ENCODE measurements at places on chromosomes 16 and 17.

- DNase-seq, result no peak
These were observed 7.6 kb upstream of the SLC47A2 start for GRCh38 chr17:19723964-19724363.

GRCh38 chr16:2990891-2991290 is 10.6 kb upstream of the PKMYT1 start:
- no peak for DNase-seq

DNA sequence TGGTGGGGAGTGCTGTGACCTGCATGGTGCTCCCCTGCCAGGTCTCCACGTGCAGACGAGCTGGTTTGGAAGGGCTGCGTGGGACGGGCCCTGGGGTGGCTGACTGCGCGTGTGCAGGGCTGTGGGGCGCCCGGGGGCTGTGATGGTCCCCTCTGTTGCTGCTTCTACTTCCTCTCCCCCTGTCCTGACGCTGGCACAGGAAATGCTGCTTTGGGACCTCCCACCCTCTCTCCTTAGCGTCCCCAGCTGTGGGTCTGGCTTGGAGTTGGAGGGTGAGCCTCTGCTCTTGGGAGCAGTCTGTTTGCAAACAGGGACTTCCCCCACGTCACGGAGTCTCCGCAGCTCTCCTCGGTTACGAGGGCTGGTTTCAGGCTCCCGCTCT is 35.2 kb downstream of the TSC2 start:
- no peak for DNase-seq

GRCh38 chr17:36124879-36125824 is 21.5 kb downstream of the CCL4 start:
- no peak for DNase-seq

DNA sequence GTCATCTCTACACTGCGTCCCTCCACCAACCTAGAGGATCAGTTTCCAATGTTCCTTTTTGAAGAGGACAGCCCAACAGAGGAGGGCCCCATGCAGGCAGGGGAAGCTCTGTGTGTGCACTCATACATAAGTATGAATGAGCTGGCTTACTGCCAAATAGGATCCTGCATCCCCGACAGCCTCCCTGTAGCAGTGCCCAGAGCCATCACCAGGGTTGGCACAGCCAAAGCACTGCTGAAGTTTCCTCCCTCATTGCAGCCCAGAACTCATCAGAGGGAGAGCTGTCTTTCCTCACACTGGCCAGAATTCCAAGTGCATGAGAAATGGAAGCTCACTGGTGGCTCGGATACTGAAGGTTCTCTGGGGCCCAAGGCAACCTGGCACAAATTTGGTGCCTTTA is 114.4 kb downstream of the ASIC2 start:
- no peak for DNase-seq

- peak; percentile 13 for DNase-seq
These were observed 114.8 kb upstream of the NOL11 start for GRCh38 chr17:67602974-67603373.

DNA sequence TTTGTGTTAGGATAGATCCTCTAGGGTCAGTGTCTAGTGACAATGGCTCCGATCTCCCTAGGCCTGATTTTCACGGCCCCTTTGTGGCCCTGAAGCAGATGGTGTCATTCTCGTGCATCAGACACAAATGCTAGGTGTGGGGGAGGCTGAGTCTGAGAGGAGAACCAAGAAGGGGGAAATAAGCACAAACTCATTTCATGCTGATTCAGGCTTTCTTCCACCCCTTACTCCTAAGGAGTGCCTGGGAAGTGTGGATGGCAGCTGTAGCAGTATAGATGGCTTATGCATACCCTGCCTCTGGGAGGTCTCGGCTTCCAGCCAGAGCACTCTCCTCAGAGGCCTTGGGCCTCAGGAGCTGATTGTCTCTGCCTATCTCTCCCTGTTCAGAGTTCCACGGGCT is 1.8 kb upstream of the WNK4 start:
- DNase-seq, result no peak

DNA sequence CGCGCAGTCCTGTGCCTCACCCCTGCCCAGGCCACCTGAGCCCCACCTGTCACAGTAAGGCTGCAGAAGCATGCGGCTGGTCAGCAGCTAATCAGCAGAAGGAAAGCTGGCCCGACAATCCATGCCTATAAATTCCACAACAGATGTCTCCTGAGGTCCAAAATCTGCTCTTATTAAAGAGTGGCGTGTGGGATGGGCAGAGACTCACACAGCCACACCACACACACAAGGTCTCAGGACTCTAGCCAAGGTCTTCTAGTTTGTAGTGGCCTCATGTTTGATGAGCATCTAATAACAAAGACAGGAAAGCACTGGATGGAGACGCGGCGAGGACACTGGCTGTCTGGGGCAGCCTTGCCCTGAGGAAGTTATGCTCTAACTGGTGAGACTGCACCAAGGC is 55.9 kb downstream of the ANKRD11 start:
- no peak for DNase-seq

DNA sequence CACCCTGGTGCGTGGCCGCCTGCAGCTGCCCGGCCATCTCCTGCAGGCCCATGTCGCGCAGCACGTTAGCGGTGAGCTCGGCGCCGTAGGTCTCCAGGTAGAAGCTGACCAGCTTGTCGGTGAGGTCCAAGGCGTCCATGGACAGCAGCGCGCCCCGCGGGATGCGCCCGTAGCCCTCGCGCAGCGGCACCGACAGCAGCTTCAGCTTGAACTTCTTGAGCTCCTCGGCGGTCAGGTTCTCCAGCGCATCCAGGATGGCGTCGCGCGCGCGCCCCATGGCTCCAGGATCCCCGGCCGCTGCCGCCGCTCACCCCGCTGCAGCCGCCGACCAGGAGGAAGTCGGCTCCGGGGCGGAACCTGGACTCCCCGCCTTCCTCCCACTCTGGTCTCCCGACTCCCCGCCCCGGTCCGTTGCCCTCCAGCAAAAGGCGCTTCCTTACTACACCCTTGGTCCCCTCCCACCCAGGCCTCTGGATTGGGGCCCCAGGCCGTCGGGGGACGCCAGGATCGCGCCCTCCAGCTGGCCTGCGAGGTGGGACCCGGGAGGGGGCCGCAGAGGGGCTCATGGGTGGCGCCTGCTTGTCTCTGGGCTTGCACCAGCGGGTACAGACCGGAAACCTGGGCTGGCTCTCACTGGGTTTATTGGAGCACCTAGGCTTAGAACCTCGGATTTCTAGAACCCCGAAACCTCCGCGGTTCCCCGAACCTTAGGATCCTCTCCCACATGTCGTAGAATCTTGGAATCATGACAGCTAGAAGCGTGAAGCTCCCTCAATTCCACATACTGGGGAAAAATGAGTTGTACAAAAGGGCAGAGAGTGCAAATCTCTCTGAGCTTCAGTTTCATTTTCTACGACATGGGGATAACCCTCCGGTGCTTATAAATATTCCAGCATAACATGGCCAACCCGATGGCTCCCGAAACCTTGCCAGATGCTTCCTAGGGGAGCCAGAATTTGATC is at the start of gene PYCARD:
PYCARD (minus strand) TSS at position 347 of the 962 bp plus-strand sequence; CDS start at position 277, 70 bp downstream.
- DNase-seq, result no peak

- DNase-seq, result peak; percentile 42
These were observed 852 bp upstream of the HELZ start for GRCh38 chr17:67245694-67246402.

GRCh38 chr16:8660841-8661301 is 13.5 kb upstream of the ABAT start:
- no peak for DNase-seq

DNA sequence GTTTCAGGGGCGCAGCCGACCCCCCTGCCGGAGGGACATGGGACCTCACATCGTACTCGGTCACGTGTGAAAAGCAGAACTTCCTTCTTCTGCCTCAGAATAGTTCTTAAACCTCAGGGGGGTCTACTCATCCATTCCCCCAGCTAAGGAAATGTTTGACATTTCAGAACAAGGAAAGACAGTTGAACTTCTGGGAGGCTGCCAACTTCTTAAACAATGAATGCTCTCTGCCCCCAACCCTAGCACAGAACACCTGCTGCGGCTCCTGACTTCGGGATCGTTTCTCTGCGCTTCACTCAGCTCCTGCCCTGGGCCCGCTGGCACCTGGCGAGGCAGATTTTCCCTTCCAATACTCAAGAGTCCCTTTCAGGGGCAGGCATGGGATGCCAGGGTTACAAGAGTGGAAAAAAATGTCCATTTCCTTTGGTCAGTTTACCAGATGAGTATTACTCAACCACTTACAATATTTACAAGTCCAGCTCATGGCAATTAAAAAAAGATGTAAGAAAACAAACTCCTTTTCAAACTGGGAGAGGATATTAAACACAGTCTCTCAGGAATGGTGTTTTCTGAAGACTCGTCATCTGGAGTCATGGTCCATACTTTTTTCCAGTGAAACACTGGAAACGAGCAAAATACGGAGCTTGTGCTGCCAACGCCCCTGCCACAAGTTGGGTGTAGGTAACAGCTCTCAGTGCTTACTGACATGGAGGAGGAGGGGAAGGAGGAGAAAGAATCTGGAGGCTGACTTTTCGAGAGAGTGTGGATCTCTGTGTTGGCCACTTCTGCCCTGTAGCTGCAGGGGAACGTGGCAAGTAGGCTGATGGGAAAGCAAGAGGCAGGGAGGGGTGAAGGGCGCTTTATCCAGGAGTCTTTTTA is 235.7 kb downstream of the NTN1 start:
- no peak for DNase-seq

- no peak for DNase-seq
These were observed 22.9 kb downstream of the DHRS7C start for GRCh38 chr17:9768381-9768934.

- no peak for DNase-seq
These were observed 306.1 kb upstream of the KIF2B start for GRCh38 chr17:53516636-53517035.

GRCh38 chr17:47806026-47806912 is 15.3 kb downstream of the OSBPL7 start:
- no peak for DNase-seq

DNA sequence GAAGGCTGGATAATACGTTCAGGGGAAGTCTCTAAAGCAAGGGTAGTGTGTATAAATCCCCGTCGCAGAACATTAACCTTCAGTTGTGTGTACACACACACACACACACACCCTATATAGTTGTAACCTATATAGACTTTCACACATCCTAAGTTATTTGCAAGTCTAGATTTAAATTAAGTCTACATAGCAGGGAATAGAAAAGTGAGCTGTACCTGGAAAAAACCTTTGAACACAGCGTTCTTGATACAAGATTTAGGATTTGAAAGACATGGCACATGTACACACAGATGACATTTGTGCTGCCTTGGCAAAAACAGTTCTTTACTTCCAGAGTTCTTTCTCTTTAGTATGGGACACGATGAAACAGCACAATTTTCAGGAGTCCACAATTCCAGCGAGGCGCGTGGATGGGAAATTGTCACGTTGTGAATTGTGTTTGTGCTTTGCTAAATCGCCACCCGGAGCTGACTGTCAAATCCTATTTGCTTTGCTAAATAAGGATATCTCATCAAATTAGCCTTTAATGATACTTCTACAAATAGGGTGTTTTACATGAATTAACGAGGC is 233.9 kb downstream of the MRTFB start:
- no peak for DNase-seq

DNA sequence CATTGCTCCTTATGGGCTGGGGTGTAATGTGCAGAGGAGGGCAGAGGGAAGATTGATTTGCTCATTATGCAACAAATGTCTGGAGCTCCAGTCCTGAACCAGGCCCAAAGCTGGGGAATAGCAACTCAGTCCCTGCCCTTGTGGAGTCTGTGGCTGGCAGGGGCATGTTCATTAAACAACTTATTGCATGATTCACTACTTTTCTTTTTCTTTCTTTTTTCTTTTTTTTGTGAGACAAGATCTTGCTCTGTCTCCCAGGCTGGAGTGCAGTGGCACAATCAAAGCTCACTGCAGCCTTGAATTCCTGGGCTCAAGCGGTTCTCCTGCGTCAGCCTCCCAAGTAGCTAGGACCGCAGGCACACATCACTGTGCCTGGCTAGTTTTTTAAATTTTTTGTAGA is 23.1 kb downstream of the MSI2 start:
- DNase-seq, result no peak

- DNase-seq, result no peak
These were observed 24.7 kb upstream of the TBX4 start for GRCh38 chr17:61427567-61427966.

- DNase-seq, result no peak
These were observed 18.9 kb upstream of the MYH10 start for GRCh38 chr17:8649157-8650118.

DNA sequence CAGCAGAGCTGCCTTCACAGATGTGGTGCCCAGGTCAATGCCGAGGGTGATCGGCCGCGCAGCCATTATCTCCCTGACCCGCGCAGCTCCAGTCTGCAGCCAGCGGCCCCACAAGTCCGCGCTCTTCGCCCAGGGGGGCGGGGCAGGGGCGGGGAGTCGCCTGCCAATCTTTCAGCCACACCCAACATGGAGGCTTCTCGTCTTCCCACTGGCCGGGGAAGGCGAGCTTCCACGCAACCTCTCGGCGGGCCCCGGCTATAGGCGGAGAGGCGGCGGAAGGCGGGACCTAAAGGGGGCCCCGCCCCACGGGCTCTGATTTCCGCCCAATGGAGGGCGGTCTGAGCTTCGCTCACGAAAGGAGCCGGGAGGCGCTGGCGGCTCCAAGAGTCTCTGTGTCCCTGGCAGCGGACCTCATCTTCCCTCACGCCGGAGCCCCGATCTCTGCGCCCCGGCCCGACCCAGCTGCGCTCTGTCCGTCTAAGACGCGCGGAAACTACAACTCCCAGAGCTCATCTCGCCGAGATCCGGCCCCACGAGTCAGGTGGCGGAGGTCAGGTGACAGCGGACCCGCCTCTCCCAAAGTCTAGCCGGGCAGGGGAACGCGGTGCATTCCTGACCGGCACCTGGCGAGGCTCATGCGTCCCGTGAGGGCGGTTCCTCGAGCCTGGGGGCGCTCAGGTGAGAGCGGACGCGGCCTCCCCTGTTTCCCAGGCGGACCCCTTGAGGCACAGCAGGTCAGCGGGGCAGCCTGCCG is at the start of the genes CTNS and SHPK:
CTNS (plus strand) TSS at position 607 of the 754 bp plus-strand sequence. CDS start 3,447 bp downstream, outside the sequence.
SHPK (minus strand) TSS at position 97 of the 754 bp plus-strand sequence; CDS start at position 66, 31 bp downstream.
- peak; percentile 91 for DNase-seq

- DNase-seq, result no peak
These were observed 43.2 kb upstream of the FA2H start for GRCh38 chr16:74817851-74818250.

DNA sequence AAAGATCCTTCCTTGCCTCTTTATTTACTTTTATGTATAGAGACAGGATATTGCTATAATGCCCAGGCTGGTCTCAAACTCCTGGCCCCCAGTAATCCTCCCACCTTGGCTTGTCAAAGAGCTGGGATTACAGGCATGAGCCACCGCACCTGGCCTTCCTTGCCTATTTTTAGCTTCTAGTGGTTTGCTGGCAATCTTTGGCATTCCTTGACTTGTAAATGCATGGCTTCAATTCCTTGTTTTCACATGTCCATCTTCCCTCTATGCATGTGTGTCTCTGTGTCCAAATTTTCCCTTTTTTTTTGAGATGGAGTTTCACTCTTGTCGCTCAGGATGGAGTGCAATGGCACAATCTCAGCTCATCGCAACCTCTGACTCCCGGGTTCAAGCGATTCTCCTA is 22.5 kb downstream of the HEXIM2 start:
- DNase-seq, result no peak

DNA sequence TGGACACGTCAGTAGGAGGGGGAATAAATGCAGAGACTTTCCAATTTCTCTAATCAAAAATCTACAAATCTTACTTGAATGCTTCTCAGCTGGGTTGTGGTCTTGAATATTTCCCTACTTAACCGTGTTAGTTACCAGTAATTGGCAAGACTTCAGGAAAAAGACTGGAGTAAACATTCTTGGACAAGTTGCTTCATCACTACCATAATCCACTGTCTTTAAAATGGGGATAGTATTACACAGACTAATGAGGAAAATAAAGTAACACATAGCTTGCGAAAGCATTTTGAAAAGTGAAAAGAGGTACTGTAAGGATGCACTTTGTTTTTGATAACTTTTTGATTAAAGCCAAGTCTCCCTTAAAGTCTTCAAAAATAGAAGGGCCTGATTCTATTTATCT is 18.4 kb downstream of the MYH1 start:
- DNase-seq, result no peak

- no peak for DNase-seq
These were observed 20.6 kb downstream of the B9D1 start for GRCh38 chr17:19341641-19342610.

All from effector CD8-positive, alpha-beta T cell (primary cell).